ENCODE measurements at places on chromosomes 3 and 15. TPM values are rescaled to one million over a fixed set of nuclear protein-coding genes. Genes with fewer than 3 reads are reported as not detected.

Gene MYL3
- total RNA-seq, result 0.16 TPM

Gene PLCB2
- total RNA-seq, result 0.87 TPM

Gene RARRES1
- total RNA-seq, result 9.2 TPM

Gene MKRN3
- total RNA-seq, result 1.1 TPM

Gene CLDN16
- 0.09 TPM for total RNA-seq

Gene IQCB1
- total RNA-seq, result 9.0 TPM

Measured in A549 treated with dexamethasone at 1 μM for 4 hours (cell line).